Colonic mucosa (tissue), 4 donors: ENCODE measurements at places on chromosomes 6 and 20. TPM values are rescaled to one million over a fixed set of nuclear protein-coding genes. Genes with fewer than 3 reads are reported as not detected.

Gene ABHD16B
- not detected for total RNA-seq

GRCh38 chr6:137949686-137950390 is 82.8 kb downstream of the TNFAIP3 start:
- no peak for DNase-seq

DNA sequence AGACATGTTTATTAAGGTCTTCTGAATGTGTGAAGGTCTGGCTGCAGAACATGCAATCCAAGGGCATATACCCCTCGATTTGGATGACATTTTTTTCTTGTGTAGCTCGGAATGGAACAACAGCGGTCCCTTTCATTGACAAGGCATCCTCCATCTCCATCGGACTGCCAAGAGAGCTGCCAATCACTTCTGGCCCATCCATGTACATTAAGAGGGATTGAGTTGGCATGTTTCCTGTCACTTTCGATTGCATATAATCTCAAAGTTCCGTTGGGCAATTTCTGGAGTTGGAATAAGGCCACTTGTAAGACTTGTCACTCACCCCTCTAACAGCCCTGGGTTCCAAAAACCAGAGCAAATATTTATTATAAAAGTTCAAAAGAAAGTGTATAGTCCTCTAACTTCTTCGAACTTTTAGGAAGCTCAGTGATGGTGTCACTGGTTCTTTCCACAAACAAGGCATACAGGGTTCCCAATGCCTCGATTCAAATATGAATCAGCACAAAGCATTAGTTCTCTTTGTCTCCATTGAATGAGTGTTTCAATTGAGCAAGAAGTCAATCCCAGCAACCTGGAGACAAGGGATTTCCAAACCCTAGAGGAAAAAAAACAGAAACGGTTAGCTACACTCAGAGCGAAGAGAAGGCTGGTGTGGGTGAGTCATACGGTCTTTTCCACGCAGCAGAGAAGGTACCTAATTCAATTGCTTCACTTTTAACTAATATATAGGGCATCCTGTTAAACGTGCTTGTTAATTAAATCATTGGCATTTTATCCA is 10.9 kb downstream of the ZNF217 start:
- DNase-seq: no peak

Gene PTPRK
- total RNA-seq: 94.1 TPM

DNA sequence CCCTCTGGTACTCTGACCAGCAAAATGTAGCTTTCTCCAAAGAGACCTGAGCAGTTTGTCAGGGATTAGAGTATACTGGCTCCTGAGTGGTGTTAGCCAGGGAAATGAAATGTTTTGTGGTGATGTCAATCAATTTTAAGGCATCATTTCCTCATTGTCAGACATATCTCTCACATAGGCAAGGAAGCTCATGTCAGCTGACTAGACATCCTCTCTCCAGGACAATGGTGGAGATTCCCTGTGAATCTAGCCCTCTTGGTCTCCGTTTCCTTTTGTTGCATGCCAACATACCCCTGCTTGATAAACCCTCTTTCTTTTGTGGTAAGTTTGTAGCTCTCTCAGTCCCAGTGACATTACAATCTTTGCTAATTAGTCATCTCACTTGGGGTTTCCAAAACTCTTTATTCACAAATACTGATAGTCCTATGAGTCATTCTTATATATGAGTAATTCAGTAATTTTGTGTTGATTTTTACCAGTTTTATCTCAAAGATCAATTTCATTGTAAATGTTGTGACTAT is 135.6 kb upstream of the PTPRK start:
- DNase-seq: no peak

DNA sequence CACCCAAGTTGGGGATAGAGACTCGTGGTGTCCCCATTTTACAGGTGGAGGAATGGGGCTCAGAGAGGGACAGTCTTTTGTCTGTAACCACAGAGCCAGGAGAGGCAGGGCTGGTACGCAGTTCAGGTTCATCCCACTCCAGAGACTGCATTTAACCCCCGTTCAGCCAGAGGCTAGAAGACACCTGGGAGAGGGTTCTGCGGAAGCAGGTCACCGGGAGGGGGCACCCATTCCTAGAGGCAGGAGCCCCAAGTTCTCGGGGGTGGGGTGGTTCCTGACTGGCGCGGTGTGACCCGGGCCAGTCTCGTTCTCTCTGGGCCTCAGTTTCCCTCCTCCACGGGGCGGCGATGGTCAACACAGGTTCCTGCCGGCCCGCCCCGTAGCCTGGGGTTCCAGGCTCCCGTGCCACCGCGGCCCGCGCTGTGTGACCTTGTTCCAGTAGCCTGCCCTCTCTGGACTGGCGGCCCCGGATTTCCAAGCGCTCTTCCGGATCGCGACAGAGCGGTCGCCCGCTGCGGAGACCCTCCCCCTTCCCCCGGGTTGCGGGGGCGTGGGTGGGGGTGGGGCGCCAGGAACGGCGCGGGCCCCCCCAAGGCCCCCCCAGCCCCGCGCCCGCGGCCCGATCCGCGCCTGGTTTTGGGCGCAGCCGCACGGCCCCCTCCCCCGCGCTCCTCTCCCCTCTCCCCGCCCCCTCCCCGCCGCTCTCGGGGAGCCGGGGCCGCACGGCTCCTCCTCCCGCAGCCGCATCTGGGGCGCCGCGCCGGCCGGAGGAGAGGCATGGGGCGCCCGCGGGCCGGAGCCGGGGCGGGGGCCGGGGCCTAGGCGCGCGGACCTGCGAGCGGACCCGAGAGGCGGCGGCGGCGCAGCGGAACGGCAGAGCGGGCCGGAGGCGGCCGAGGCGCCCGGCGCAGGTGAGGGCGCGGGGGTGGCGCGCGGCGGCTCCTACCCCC is at the start of gene DLGAP4:
DLGAP4 (plus strand) TSS at position 738 of the 950 bp plus-strand sequence. CDS start 125,379 bp downstream, outside the sequence.
- DNase-seq: no peak

DNA sequence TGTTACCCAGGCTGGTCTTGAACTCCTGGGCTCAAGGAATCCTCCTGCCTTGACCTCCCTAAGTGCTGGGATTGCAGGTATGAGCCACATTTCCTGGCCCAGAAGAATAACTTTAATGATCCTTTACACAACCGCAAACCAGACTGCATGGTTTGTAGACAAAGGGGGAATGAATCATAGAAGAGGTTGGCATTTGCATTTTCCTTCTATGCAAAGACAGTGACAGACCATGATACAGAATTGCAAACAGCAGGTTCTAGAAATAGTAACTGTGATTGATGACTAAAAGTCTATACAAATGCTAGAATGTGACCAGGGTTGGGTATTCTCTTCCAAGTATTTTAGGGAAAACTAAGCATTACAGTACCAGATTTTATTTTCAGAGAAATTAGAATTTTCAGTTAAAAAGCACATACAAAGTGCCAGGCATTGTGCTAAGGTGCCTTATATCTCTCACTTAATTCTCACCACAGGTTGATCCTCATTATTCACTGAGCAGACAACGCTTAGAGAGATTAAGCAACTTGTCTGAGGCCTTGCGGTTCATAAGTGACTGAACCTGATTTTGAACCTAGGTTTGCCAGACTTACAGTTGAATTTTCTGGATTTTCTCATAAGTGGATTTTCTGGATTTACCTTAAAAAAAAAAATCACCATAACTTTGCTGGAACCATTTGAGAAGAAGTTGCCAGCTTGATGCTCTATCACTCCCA is 146.6 kb downstream of the ZFAND3 start:
- no peak for DNase-seq

Gene TRERF1
- 3.5 TPM for total RNA-seq

DNA sequence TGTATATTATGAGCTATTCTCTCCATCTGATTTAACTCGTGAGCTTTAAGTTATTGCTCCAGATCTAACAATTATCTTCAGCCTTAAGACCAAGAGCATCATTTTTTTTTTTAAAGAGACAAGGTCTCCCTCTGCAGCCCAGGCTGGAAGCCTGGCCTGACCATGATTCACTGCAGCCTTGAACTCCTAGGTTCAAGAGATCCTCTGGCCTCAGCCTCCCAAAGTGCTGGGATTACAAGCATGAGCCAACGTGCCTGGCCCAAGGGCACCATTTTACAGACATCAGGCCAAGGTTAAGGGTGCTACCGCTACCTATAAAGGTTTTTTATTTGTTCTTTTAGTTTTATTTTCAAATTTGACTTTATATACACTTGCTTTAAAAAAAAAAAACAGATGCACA is 2.3 kb downstream of the SUPT3H start:
- DNase-seq: no peak
